ENCODE measurements at places on chromosomes 2 and 18.

DNA sequence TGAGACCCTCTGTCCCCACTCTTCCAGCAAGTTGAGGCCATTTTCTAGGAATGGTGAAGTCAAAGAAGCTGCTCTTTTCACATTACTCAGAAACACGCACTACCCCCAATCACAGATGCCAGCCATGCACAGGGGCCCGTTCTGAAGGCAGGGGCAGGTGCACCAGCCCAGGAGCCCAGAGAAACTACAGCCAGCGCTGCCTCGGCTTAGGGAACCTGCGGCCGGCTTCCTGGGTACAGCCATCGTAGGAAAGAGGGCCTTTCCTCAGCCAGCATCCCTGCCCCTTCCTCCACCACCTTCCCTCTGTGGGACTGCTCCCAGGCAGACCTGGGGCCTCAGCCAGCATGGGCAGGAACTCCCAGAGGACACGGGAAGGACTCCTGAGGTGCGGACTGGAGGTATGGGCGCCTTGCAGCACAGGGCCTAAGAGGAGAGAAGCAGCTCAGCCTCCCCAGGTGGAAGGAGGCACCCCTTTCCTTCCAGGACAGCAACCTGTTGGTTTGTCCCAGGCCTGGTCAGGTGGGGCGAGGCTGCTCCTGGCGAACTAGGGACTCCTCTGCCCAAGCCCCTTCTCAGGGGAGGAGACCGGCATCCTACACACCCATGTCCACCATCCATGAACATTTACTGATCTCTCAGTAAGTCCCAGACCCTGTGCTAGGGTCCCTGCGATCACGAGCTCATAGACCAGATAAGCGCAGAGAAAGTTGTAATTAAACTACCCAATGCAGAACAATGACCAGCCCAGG is 99.0 kb upstream of the ID2 start:
- DNase-seq = no peak

DNA sequence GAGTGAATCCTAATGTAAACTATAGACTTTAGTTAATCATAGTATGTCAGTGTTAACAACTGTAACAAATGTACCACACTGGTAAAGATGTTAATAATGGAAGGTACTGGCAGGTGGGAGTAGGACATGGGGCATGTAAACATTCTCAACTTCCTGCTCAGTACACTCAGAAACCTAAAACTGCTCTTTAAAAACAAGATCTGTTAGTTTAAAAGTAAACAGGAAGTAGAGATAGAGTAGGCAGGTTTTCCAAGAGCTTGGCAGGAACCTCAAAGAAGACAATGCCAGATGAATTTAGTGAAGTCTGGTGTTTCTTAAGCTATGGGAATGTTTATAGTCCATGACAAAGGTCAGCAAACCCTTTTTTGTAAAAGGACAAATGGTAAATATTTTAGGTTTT is 46.6 kb downstream of the CCDC138 start:
- DNase-seq = no peak

- no peak for DNase-seq
Measured at GRCh38 chr18:58819051-58819450, 45.6 kb upstream of the ZNF532 start.

DNA sequence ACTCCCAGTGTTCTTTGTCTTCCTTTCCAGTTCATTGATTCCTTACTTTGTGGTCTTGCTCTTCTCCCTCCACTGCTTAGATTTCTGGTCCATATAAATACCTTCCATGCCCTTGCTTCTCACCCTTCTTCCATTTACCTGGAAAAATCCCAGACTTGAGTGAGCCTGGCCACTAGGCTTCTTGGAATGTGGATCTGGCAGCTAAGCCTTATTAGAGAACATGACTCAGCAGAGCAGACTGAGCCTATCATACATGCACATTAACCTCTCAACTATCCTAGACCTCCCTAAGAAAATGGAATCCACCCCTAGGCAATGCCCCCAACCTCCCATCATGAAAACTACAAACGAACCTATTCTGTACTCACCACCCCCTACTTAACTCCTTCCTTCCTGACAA is 127.7 kb downstream of the RHBDD1 start:
- DNase-seq = no peak

- DNase-seq = no peak
Measured at GRCh38 chr2:230694241-230694640, 18.4 kb upstream of the CAB39 start.
